SHP77 treated with DMSO at 0.1 percent for 48 hours (cell line): ENCODE measurements at places on chromosomes 6 and 20.

DNA sequence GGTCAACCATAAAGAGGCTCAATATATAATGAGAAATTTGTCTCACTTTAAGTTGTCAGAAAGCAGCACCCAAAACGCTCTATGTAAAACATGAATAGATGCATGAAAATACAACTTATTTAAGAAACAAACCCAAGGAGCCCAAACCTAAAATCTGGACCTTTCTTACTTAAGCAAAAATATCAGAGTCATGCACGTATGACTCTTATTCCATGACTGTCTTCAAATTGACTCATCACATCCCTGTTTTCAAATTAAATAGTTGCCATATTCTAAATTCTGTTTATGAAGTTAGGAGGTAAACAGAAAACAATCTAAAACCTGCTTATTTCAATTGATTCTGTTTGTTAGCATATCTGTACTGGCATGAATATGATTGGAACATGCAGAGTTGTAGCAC is 42.1 kb downstream of the ANKRD6 start:
- DNase-seq = no peak

DNA sequence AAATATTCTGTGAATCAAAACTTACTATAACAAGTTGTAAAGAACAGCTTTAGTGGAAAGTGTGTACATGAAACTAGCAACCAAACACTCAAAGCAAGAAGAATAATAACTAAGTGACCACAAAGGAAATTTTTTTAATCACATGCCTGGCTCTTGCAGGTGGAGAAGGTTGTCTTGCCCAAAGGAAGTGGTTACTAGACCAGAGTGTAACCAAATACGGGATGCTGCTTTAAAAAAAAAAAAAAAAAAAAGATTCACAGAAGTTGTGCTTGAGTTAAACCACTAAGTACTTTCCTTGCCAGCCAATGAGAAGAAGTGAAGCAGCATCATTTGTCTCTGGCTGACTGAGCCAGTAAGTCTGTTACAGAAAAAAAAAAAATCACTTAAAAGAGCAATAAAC is 19.1 kb upstream of the HLA-DQB1 start:
- no peak for DNase-seq

GRCh38 chr6:71211799-71212198 is 76.8 kb upstream of the OGFRL1 start:
- no peak for DNase-seq

- DNase-seq = no peak
Observed at GRCh38 chr6:168994956-168995355, 258.7 kb downstream of the THBS2 start.

- DNase-seq = no peak
Observed at GRCh38 chr6:30918670-30919069, 4.6 kb downstream of the VARS2 start.

GRCh38 chr6:36510365-36510764 is 36.9 kb downstream of the STK38 start:
- DNase-seq = no peak

- no peak for DNase-seq
Observed at GRCh38 chr6:33607126-33607783, 13.9 kb upstream of the ITPR3 start.

- DNase-seq = no peak
Observed at GRCh38 chr6:153038378-153039057, 36.0 kb upstream of the MTRF1L start.

DNA sequence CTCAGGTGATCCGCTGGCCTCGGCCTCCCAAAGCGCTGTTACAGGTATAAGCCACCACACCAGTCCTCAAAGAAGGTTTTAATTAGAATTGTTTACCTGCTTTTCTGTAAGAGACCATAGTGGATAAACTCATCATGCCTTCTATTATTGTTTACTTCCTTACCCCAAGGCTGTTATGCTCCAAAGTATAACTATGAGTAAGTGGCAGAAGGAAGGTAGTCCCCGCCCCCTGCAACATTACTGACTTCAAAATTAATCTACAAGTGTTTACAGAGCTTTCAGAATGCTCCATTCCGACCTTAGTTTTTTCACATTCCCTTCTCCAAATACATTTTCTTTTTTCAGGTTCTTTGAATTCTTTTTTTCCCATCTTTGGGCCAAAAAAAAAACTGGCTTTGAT is 480.5 kb upstream of the NOX3 start:
- no peak for DNase-seq

DNA sequence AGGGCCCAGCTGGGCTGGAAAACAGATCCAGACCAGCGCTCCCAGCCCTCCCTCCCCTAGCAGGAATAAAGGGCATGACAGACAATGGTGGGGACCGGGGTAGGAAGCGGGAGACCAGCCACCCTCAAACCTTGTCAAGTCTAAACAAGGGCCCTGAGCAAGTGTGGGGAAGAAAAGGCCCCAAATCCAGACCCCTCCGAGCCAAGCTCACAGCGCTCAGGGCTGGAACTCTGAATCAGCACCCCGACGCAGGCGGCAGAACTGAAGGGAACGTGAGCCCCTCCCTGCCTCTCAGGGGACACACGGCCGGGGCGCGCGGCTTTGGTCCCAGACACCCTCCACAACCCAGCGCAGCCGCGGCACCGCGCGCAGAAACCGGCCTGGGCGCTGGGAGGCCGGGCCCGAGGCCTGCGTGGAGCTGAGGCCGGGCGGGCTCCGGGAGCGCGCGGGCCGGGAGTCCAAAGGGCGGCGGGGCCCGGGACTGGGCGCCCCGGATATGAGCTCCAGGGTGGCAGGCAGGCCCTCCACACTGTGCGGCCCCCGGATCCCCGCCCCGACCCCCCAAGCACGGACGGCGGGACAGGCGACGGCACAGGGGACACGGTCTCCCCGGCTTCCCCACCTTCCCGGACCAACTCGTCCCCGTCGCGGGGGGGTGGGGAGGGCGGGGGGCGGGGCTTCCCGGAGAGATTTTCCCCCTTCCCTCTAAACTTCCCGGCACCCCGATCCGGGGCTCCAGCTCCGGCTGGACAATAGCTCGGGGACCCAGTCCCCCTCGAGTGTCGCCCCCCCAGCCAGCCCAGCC is 641 bp downstream of the TEAD3 start:
- no peak for DNase-seq

DNA sequence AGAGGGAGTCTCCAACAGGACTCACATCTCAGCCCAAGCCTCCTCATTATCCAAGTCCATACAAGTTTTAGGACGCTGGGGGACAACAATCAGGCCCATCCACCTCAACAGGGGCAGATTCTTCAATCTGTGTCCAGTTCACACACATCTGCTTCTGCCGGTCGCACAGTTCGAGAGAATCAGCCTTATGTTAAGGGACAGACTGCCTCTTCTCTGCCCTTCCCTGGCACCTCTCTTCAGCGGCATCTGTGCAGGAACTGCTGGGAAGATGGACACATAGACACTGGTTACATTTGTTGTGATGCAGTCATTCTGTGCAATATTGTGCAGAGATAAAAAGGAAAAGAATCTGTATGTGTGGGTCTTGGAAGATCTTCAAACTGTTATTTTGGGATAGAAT is 21.0 kb downstream of the ULBP1 start:
- no peak for DNase-seq

DNA sequence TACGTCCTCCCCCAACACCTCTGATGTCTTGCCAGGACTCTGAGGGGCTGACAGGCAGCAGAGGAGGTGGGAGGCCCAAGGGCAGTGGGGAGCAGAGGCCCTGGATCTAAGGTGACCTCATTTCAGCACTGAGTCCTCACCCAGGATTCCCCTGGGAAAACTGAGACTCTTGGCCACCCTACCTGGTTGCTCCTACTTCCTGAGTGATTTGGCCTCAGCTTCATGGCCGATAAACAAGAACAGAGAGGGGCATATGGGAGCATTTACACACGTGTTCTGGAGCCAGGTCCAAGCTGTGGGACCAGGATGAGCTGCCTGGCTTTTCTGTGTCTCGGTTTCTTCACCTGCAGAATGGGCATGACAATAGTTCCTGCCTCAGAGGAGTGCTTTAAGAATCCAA is 133.8 kb downstream of the ANKRD60 start:
- DNase-seq = no peak

- no peak for DNase-seq
Observed at GRCh38 chr6:41505122-41506049, 40.8 kb upstream of the FOXP4 start.

DNA sequence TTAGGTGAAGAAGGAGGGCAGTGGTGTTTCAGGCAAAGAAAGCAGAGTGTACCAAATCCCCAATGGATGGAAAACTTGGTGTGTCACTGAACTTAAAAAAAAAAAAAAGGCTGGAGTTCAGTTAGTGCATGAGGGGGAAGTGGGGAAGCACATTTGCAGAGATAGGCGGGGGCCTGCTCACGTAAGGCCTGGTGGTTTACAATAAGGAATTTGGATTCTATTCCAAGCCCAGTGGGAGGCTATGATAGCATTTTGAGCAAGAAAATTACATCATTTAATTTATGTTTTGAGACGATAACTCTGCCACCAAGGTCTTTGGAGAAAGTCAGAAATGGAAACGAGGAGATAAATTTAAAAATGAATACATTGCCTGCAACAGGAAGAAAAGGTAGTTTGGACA is 225.5 kb downstream of the EYA4 start:
- no peak for DNase-seq

- DNase-seq = no peak
Observed at GRCh38 chr6:96899019-96899418, 1.3 kb upstream of the NDUFAF4 start.

GRCh38 chr6:56361812-56362211 is 114.4 kb upstream of the COL21A1 start:
- no peak for DNase-seq

DNA sequence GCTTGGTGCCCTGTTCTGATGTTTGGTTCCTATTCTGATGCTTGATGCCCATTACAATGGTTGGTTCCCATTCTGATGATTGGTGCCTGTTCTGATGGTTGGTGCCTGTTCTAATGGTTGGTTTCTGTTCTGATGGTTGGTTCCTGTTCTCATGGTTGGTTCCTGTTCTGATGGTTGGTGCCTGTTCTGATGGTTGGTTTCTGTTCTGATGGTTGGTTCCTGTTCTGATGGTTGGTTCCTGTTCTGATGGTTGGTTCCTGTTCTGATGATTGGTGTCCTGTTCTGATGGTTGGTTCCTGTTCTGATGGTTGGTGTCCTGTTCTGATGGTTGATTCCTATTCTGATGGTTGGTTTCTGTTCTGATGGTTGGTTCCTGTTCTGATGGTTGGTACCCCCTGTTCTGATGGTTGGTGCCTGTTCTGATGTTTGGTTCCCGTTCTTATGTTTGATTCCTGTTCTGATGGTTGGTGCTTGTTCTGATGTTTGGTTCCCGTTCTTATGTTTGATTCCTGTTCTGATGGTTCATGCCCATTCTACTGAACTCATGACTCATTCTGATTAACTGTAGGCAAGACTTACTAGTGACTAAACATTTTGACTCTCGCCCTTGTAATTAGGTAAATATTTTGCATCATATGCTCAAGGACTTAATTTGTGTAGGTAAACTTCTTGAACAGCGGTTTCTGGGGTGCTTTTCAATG is 146.2 kb downstream of the DLL1 start:
- DNase-seq = no peak

DNA sequence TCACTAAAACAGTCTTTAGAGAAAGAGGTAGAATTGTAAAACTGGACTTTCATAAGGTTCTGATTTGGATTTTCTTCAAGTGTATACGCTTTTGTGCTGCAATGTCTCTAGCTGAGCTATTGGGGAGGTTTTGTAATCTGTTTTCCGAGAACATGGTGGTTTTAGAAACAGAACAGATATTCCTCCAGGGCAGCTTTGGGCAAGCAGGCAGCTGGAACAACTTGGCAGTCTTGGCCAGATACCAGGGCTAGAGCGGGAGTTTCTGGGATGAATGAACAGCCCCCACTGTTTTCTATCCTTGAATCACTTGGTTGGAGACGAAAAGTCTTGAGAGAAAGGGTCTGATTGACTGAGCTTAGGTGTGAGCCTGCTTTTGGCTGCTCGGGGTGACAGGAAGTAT is 17.1 kb upstream of the ARMC2 start:
- DNase-seq = no peak

DNA sequence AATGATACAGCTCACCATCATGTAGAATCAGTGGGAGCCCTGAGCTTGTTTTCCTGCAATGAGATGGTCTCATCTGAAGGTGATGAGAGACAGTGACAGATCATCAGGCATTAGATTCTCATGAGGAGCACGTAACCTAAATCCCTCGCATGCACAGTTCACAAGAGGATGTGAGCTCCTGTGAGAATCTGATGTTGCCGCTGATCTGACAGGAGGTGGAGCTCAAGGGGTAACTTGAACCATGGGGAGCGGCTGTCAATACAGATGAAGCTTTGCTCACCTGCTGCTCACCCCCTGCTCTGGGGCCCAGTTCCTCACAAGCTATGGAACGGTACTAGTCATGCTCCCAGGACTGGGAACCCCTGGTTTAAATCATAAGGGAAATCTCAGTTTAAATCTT is 89.2 kb downstream of the THBS2 start:
- DNase-seq = no peak
